ENCODE measurements at places on chromosomes 1 and 21.

DNA sequence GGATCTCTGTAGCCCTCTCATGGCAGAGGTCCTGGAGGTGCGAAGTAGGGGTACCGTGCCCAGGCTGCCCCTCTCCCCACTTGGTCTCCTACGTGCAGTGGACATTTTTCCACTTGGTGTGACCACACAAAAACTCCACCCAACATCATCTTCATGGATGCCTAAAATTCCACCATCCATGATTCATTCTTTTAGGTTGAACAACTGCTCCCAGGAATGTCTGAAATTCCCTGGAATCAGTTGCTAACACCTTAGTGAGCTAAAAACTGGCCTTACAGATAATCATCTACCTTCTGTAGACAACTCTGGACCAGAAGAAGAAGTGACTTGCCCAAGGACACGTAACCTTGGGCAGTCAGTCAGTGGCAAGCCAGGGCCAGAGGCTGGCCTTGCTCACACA is 32.1 kb upstream of the CLIC4 start:
- no peak for DNase-seq

GRCh38 chr1:219126377-219126776 is 47.3 kb upstream of the LYPLAL1 start:
- no peak for DNase-seq

DNA sequence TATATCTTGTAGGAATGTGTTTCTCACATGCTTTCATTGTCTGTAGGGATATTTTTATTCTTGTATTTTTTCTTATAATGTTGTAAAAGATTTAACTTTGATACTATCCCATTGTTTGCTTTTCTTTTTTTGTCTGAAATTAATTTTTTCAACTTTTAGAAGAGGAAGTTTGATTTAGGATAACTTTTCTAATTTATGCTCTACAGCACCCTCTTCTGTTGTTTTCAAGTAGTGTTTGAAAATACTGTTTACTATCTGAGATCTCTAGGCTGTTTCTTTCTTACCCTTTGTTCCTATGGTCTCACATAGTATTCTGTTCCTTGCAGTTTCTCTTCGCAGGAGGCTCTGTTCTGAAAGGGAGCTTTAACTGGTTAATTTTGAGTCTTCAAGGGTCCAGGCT is 21.9 kb downstream of the ABCD3 start:
- no peak for DNase-seq

- peak; percentile 42 for DNase-seq
Measured at GRCh38 chr1:93845538-93846205, 33.3 kb downstream of the DNTTIP2 start.

DNA sequence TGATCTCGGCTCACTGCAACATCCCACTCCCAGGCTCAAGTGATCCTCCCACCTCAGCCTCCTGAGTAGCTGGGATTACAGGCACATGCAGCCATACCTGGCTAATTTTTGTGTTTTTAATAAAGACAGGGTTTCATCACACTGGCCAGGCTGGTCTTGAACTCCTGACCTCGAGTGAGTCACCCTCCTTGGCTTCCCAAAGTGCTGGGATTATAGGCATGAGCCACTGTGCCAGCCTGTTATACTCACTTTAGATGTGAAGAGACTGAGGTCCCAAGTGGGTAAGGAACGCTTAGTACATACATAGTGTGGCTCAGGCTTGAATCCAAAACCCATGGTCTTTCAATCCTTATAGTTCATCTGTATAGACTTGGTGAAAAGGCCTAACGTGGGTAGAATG is 63.7 kb upstream of the EPS8L3 start:
- no peak for DNase-seq
